ENCODE measurements at places on chromosomes 3 and 15.

- no peak for DNase-seq
Measured at GRCh38 chr3:150748684-150749047, 14.3 kb downstream of the SIAH2 start.

- no peak for DNase-seq
Measured at GRCh38 chr3:3101660-3102458, 8.3 kb downstream of the IL5RA start.

- DNase-seq: no peak
Measured at GRCh38 chr15:94670438-94671034, 439.2 kb downstream of the MCTP2 start.

- no peak for DNase-seq
Measured at GRCh38 chr15:40087068-40087810, 21.4 kb downstream of the BMF start.

DNA sequence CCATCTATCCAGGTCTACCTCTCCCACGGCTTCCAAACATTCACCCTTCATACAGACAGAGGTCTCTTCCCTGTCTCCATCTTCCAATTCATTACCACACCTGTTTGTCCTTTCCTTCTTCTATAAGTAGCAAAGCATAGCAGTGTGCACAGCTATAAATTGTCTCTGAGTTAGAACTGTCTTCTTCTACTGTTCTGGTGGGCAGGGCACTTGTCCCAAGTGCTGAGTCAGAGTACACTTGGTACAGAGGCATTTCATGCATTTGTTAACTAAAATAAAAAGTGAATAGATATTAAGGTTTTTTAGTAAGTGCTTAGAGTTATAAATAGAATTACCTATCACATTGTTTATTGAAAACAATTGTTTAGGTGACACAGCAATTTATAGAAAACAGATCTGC is 150.1 kb upstream of the CCDC54 start:
- DNase-seq: no peak

DNA sequence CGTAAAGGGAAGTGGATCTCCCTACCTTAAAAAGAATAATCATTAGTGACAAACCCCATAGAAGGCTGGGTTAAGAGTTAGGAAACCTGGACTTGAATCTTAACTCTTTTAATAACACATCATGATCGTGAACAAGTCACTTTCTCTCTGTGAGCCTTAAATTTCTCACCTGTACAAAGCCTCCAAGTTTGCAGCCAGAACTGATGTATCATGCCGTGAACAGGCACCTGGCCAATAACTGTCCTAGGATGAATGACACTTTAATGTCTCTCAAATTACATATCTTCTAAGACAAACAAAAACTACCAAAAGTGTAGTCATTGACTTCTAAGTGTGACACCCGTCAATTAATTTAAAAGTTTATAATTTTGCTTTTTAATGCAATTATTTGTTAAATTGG is 3.9 kb downstream of the UPK1B start:
- DNase-seq: no peak

DNA sequence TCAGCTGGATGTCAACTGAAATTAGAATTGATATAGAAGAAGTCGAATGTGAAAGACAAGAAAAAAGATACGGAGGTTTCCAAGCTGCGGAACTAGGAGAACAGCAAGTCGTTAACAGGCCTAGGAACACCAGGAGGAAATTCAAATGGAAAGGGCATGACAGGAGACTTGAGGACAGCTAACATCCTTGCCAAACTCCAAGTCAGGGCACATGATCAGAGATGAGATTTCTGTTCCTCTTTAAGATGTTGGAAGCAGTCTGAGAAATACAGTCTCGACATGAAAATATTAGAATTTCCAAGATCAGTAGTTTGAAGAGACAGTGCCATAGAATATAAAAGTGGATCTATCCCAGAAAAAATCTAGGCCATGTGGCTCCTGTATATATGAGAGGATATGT is 5.0 kb downstream of the MYO5A start:
- no peak for DNase-seq

GRCh38 chr3:67901681-67902080 is 247.3 kb upstream of the SUCLG2 start:
- no peak for DNase-seq

DNA sequence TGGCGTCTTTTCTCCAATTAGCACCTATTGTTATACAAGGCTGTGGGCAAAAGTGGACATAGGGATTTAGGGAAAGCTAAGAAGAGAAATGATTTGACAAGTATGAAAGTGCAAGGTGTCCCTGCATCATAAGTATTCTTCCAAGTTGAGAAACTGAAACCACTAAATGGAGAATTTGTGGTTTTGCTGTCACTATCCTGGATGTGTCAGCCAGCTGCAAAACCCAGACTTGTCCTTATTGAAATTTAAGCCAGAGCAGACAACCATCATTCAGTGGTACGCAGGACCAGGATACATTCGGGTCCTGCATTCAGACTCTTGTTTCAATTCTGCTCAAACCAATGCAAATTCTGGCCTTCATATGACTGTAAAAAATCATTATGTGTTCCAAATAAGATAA is 384.8 kb upstream of the TGFBR2 start:
- no peak for DNase-seq

- no peak for DNase-seq
Measured at GRCh38 chr3:58104151-58104550, 95.9 kb downstream of the FLNB start.

Data from stimulated activated CD4-positive, alpha-beta T cell treated with anti-CD3 and anti-CD28 coated beads, Interleukin-1b, Interleukin-23, amount 100 ng/mL, for 1 hour (primary cell).